ENCODE measurements at places on chromosomes 5 and 9. TPM values are rescaled to one million over a fixed set of nuclear protein-coding genes. Genes with fewer than 3 reads are reported as not detected.

IL13 gene
- total RNA-seq: not detected

PCDHA11 gene
- total RNA-seq: not detected

GRXCR2 gene
- not detected for total RNA-seq

DNA sequence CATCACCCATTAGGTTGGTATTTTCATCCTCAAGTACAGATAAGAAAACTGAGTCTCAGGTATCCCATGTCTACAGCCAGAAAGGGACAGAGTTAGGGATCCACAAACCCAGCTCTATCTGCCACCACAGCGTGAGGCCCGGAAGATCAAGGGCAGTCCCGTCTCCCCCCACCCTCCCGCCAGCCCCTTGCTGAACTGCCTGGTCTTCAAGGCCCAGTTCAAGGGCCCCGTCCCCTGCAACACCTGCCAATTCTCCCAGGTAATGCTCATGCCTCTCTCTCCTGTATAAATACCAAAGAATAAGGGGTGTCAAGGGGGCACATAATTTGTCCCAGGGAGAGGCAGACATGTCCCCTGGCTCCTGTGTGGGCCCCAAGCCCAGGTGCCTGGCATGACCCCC, 50.7 kb downstream of the AK8 start:
- DNase-seq: no peak
- no peaks in the 10 kb centered on the region for H3K4me1 ChIP-seq
- H3K27me3 ChIP-seq: peaks cover 50% of the 10 kb centered on the region
- H3K36me3 ChIP-seq: no peaks in the 10 kb centered on the region

DNA sequence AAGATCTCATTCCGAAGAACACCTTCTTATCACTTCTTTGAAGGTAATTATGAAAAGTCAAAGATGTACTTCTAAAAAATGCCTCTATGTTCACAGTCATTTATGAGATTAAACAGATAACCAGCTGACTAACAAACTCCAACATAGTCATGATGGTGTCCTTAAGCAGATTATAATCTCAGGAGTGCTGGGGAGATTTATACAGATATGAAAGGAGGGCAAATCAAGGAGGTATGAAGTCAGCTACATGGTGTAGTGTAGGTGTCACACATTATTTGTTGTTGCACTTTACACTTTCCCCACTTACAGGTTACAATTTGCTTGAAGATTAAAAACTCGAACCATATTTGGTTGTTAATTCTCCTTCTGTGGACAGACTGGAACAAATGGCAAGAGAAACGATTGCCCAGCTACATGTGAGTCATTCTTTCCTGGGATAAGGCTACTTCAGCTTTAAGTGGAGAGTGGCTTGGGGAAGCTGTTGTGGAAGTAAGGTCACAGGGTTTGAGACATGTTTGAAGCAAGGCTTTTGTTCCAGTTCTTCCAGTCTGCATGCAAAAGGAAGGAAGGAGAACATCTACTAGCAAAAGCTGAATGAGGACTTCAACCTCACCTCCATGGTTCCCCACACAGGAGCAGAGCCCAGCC, 320.1 kb downstream of the ADGRV1 start:
- no peaks in the 10 kb centered on the region for H3K36me3 ChIP-seq
- H3K27me3 ChIP-seq: no peaks in the 10 kb centered on the region
- H3K27ac ChIP-seq: peak overlapping the region; percentile 30
- no peak overlapping the region for H3K4me3 ChIP-seq

- peak; percentile 88 for DNase-seq
- H3K27ac ChIP-seq: no peak overlapping the region
- H3K4me1 ChIP-seq: no peaks in the 10 kb centered on the region
- no peaks in the 10 kb centered on the region for H3K27me3 ChIP-seq
- no peak overlapping the region for H3K4me3 ChIP-seq
Observed at GRCh38 chr5:85049020-85049419, 664.3 kb upstream of the EDIL3 start.

- no peak for DNase-seq
- no peaks in the 10 kb centered on the region for H3K36me3 ChIP-seq
- H3K27ac ChIP-seq: no peak overlapping the region
- peaks cover 6% of the 10 kb centered on the region for H3K4me1 ChIP-seq
Observed at GRCh38 chr5:178399701-178400095, 167.1 kb upstream of the PHYKPL start.

- no peak for DNase-seq
- no peaks in the 10 kb centered on the region for H3K27me3 ChIP-seq
- H3K4me3 ChIP-seq: peak overlapping the region; percentile 50
- H3K36me3 ChIP-seq: no peaks in the 10 kb centered on the region
- H3K27ac ChIP-seq: no peak overlapping the region
- H3K4me1 ChIP-seq: no peaks in the 10 kb centered on the region
Observed at GRCh38 chr5:115297031-115297430, 577 bp upstream of the CCDC112 start.

DNA sequence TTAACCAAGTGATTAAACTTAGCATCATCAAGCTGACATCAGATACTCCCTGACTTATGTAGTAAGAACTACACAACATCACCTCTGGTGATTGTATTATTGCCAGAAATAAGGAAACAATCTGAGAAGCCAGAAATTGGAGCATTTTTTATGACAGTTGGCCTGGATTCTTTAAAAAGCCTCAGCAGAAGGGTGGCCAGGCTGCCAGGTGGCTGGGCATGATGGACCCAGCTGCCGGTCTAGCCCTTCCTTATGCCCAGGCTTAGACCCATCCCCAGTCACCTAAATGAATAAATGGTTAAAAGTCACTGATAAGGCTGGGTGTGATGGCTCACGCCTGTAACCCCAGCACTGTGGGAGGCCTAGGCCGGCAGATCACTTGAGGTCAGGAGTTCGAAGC, 12.8 kb downstream of the OR1K1 start:
- H3K4me1 ChIP-seq: no peaks in the 10 kb centered on the region
- no peaks in the 10 kb centered on the region for H3K27me3 ChIP-seq
- DNase-seq: no peak
- H3K36me3 ChIP-seq: peaks cover 9% of the 10 kb centered on the region
- H3K4me3 ChIP-seq: no peak overlapping the region
- H3K27ac ChIP-seq: no peak overlapping the region

GRCh38 chr5:43251754-43252153, 59.7 kb downstream of the NIM1K start:
- H3K36me3 ChIP-seq: no peaks in the 10 kb centered on the region
- no peaks in the 10 kb centered on the region for H3K4me1 ChIP-seq
- no peaks in the 10 kb centered on the region for H3K27me3 ChIP-seq
- H3K27ac ChIP-seq: no peak overlapping the region
- DNase-seq: no peak

DNA sequence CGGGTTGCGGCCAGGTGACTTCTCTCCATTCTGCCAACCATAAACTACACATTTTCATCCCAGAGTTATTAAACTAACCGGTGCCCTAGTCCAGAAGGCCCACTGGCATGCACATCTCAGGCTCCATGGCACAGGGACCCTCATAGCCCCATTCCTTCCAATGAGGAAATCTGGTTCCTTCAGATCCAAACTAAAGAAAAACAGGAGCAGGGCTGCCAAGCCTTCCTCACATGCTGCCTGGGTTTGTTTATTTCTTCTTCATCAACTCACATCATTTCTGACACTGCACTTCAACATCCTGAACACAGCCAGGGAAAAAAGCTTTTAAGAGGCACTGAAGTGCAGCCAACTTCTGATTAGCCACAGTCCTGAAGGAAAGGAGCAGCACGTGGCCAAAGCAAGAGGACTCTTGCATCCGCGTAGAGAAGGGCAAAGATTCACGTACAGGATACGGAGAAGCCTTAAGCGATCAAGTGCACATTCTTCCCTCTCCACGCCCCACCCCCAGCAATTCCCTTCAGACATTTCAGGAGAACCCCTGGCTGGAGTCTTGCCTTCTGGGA, 22.5 kb downstream of the LHFPL2 start:
- peaks cover 14% of the 10 kb centered on the region for H3K4me1 ChIP-seq
- no peak for DNase-seq

DNA sequence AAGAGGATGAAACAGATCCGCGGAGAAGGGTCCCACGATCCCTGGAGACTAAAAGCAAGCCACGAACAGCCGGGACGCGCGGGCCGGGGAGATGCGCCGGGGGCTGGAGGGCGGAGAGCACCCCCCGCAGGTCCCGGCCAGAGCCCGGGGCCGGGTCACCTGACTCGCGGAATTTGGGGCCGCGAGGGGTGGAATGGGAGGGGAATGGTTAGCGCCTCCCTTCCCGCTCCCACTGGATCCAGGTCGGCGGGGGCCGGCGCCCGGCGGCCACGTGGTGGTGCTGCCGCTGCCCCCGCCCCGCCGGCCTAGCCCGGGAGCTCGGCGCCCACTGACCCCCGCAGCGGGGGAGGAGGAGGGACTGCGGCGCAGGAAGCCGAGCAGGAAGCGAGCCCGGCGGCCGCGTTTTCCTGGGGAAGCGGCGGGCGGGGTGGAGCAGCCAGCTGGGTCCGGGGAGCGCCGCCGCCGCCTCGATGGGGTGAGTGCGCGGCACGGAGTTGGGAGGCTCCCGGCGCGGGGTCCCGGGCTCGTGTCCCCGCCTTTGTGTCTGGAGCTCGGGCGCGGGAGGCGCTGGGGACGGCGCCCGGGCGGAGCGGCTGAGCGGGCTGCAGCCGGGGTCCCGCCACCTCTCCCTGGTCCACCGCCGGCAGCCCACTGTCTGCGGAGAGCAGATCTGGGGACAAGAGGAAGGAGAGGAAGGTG, at the start of gene RAI14:
TSS of gene RAI14 (plus strand) at position 328 of the 699 bp plus-strand sequence. CDS start 30,592 bp downstream, outside the sequence.
- no peaks in the 10 kb centered on the region for H3K27me3 ChIP-seq
- peak within 1 kb of the TSS; percentile 66 for H3K27ac ChIP-seq
- peaks cover 9% of the 10 kb centered on the region for H3K4me1 ChIP-seq
- peak; percentile 88 for DNase-seq

- no peaks in the 10 kb centered on the region for H3K27me3 ChIP-seq
- peak overlapping the region; percentile 72 for H3K4me3 ChIP-seq
- peak; percentile 90 for DNase-seq
- peak overlapping the region; percentile 97 for H3K27ac ChIP-seq
- peaks cover 4% of the 10 kb centered on the region for H3K4me1 ChIP-seq
- H3K36me3 ChIP-seq: no peaks in the 10 kb centered on the region
Observed at GRCh38 chr5:88674356-88675167, 208.4 kb downstream of the MEF2C start.

DNA sequence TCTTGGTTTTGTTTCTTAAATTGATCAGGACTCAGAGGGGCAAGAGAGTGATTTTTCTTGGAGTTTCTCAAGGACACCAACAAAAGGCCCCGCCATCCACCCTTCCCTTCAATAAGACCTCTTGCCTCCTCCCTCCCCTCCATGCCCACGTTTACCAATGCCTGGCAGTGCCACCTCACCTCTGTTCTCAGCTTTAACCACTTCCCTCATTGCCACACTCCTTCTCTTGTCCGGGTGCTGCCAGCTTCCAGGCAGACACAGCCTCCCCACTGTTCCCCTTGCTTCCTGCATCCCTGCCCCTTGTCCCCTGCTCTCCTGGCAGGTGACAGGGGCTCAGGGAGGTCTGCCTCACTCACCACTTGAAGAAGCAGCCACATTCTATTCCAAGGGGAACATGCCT, 90.8 kb downstream of the LHX2 start:
- H3K36me3 ChIP-seq: no peaks in the 10 kb centered on the region
- DNase-seq: no peak
- H3K4me3 ChIP-seq: no peak overlapping the region
- peaks cover 13% of the 10 kb centered on the region for H3K4me1 ChIP-seq

DNA sequence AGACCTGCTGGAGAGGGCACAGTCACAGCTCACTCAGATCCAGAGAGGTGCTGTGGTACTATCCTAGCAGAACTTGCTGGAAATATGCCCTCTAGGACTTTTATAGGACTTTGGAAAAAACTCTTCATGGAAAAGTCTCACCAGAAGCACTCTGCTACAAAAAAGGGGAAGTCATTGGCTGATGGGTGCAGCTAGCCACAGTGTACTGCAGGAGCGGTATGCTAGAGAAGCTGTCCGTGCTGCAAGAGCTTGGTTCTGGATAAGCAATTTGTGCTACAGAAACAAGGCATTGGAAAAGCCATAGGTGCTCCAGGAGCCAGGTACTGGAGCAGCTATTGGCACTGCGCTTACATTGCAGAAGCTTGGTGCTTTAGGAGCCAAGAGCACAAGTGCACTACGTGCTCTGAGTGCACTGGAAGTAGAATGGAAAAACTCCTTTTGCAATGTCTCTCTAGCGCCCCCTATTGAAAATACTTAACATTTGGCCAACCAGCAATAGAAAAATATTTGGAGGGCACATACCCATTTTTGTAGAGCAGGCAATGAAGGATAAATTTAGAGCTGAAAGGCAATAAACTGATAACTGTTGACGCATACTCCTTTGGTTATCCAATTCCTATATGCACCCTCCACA, 83.4 kb downstream of the MEGF10 start:
- H3K27ac ChIP-seq: no peak overlapping the region
- DNase-seq: no peak
- peaks cover 37% of the 10 kb centered on the region for H3K36me3 ChIP-seq
- H3K4me1 ChIP-seq: peaks cover 31% of the 10 kb centered on the region
- H3K4me3 ChIP-seq: no peak overlapping the region
- no peaks in the 10 kb centered on the region for H3K27me3 ChIP-seq

DNA sequence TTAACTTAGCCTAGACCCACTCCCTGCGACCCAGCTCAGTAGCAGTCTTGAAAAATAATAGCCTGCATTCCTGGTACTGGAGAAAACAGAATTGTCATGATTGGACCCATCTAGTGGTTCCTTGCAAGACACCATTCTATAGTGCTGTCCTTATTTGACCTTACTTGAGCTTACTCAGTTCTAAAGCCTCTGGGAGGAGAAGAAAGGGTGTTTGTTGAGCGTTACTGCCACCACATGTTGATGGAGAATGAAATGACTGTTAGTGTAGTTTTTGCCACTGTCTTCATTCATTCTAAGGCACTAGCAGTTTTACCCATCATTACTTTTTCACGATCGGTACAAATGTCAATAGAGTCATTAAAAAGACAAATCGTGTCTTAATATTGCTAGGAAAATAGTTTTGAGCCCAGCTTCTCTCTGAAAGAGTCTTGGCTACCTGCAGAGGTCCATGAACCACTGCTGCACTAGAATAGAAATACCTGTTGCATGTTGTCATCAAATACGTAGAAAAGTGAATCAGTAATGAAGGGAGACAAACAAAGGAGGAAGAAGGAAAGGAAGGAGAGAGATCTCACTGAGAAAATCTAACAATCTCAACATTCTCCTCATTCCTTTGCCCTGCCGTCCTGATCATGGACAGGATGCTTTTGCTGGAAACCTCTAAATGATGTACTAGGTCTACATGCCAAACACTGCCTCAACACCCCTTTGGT, 96.0 kb downstream of the LIX1 start:
- H3K4me3 ChIP-seq: no peak overlapping the region
- no peaks in the 10 kb centered on the region for H3K36me3 ChIP-seq
- no peak overlapping the region for H3K27ac ChIP-seq
- no peak for DNase-seq
- H3K4me1 ChIP-seq: peaks cover 4% of the 10 kb centered on the region

DNA sequence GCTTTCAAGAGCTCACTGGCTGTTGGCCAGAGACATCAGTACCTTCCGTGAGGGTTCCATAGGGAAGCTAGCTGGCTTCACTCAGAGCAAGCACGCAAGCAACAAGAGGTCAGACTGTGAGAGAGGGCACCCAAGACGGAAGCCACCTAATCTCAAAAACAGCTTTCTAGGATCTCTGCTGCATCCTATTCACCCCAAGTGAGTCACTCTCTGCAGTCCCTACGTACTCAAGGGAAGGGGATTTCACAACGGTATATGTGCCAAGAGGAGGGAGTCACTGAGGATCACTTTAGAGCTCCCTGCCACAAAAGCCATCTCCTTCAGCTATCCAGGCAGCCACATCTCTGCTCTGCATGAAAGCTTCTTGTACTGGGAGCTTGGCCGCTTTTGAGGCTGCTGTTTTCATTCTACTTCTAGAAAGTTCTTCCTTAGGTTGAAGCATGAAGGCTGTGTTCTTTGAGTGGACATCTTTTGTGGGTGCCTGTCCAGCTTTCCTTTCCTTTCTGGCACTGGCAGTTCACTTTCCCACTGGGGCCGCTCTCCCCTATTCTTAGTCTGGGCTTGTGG, 249.5 kb downstream of the MAN2A1 start:
- H3K4me1 ChIP-seq: no peaks in the 10 kb centered on the region
- no peaks in the 10 kb centered on the region for H3K27me3 ChIP-seq
- H3K27ac ChIP-seq: no peak overlapping the region
- no peaks in the 10 kb centered on the region for H3K36me3 ChIP-seq
- no peak overlapping the region for H3K4me3 ChIP-seq
